ENCODE measurements at places on chromosomes 1 and 21.

- no peak for DNase-seq
Measured at GRCh38 chr21:41765973-41766882, 624 bp downstream of the RIPK4 start.

- peak; percentile 18 for DNase-seq
Measured at GRCh38 chr1:165207853-165208515, 148.5 kb downstream of the LMX1A start.

DNA sequence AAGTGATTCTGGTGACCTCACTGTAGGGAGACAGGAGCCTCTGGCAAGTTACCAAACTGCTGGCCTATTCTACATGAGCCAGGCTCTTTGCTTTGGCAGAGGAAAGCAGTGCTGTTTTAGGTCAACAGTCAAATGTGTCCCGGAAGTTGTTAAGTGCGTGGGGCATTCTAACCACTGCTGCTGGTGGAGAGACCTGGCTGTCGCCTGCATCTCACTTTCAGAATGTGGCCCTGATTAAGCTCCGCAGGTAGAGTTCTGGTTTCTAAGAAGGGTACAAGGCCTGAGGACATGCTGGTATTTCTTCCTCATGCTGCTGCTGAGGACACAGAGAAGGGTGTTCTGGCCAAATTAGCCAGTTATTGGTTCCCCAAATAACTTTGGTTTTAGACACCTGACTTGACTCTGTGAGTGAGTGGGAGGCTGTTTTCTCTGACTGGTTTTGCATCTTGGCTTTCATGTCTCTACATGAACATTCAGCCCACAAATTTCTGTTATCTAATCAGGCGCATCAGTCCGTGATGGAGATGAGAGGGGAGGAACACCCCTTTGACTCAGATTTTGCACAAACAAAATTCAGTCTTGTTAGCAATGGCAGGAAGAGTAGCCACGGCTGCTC lies 120.8 kb downstream of the LMO4 start:
- DNase-seq, result no peak

DNA sequence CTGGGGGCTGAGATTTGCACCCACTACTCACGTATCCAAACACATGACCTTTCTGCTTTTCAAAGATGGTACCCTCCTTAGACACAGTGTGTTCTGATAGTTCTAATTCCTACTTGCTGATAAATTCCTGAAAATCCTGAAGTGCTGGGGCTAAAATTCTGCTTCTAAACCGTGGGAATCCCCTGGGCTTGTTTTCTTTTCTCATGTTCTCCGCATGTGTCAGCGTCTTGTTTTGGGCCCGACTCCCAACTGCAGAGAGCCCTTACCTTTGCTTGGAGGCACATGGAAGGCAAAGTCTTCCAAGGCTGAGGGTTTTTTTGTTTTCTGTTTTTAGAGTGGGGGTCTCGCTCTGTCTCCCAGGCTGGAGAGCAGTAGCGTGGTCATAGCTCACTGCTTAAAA lies 27.2 kb downstream of the PSMG1 start:
- DNase-seq, result no peak

DNA sequence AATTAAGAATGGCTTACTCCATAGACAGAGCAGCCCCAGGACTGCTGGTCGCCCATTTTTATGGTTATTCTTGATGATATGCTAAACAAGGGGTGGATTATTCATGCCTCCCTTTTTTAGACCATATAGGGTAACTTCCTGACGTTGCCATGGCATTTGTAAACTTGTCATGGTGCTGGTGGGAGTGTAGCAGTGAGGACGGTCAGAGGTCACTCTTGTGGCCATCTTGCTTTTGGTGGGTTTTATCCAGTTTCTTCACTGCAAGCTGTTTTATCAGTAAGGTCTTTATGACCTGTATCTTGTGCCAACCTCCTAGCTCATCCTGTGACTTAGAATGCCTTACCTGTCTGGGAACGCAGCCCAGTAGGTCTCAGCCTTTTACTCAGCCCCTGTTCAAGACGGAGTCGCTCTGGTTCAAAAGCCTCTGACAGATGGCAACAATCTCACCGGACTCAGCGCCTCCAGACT lies 5.2 kb upstream of the AGPAT3 start:
- DNase-seq, result no peak

DNA sequence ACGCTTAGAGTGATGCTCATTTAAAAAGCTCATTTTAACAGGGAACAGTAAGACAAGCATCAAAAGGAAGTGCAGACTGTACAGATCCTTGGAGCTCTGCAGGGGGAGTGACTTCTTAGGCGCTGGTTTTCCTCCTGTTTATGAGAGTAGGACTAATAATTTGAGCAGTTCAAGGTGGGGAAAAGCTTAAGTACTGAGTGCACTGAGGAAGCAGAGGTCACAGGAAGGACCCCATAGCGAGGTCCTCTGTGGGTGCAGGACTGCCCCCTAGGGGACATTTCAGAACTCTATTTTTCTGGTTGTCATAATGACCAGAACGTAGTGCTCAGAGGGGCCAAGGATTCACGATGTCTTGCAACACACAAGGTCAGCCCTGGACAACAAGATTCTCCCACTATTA lies 112.1 kb downstream of the HLCS start:
- DNase-seq, result no peak

DNA sequence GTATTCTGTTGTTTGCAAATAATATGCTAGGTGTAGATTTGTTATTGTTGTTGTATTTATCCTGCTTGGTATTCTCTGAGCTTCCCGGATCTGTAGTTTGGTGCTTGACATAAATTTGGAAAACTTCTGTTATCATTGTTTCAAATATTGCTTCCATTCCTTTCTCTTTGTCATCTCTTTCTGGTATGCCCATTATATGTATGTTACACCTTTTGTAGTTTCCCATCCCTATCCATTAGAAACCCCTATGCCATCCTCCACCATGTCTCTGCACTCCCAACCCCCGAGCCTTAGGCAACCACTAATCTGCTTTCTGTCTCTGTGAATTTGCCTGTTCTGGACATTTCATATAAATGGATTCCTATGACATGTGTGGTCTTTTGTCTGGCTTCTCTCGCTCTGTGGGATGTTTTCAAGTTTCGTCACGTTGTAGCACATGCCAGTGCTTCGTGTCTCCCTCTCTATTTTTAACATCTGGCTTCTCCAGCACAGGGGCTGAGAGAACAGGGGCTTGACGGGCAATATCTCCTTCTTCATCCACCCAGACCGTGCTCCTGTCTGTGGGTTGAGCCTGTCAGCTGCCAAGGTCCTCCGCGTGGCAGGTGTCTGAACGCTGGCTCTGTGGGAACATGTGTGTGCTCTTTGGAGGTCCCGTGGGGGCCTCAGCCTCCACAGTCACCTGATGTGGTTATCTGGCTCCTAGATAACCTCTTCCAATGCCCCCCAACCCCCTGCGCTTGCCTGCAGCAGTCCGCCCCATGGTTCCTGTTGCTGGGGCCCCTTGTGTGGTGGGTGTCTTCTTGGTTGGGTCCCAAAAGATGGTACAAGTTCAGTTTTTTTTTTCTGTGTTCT lies 32.8 kb upstream of the MAN1C1 start:
- no peak for DNase-seq

DNA sequence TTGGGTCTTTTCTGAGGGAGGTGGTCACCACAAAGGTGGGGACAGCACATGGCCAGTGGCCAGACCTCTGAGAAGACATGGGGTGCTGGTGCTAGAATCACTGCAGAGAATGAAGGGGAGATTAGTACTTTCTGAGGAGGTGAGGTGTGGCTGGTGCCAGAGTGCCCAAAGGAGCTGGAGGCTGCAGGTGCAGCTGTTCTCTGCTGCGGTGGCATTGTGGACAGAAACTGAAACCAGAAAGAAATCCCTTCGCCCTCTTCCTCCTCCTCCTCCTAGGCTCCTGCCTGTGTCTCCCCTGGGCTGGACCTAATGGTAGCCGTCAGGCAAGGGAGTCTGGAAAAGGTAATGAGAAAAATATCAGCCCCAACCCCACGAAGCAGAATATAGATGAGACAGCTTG lies 261.7 kb downstream of the TM2D1 start:
- no peak for DNase-seq

DNA sequence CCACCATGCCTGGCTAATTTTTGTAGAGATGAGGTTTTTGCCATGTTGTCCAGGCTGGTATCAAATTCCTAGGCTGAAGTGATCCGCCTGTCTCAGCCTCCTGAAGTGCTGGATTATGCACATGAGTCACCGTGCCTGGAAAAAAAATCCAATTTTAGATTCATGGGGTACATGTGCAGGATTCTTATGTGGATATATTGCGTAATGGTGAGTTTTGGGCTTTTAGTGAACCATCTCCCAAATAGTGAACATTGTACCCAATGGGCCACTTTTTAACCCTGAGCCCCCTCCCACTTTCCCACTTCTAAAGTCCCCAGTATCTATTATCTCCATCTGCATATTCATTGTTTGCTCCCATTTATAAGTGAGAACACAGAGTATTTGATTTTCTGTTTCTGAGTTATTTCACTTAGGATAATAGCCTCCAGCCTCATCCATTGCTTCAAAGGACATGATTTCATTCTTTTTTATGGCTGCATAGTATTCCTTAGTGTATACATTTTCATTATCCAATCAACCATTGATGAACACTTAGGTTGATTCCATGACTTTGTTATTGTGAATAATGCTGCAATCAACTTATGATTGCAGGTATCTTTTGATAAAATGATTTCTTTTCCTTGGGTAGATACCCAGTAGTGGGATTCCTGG lies 104.4 kb downstream of the MAP3K21 start:
- DNase-seq, result no peak

- DNase-seq, result no peak
Measured at GRCh38 chr1:244319283-244320132, 132.2 kb downstream of the ADSS2 start.

DNA sequence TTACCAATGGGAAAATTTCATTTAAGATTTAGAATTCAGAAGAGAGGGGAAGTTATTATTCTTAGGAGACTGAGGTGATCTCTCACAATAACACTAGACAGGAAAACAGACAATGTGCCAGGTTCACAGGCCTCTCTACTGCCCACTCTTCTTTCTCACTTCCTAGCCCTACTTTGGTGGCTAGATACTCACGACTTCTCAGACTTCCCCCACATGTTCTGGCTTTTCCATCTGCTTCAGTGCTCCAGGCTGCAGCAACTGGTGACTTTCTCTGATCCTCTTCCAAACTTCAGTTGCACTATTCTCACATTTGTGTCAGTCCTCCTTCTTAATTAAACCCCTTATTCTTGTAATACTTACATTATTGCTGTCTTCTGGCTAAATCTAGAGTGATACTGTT lies 208.7 kb upstream of the KCTD3 start:
- no peak for DNase-seq

GRCh38 chr1:4970532-4970931 lies 316.1 kb downstream of the AJAP1 start:
- DNase-seq, result no peak

GRCh38 chr21:46114963-46115362 lies 17.1 kb downstream of the COL6A2 start:
- DNase-seq, result no peak

DNA sequence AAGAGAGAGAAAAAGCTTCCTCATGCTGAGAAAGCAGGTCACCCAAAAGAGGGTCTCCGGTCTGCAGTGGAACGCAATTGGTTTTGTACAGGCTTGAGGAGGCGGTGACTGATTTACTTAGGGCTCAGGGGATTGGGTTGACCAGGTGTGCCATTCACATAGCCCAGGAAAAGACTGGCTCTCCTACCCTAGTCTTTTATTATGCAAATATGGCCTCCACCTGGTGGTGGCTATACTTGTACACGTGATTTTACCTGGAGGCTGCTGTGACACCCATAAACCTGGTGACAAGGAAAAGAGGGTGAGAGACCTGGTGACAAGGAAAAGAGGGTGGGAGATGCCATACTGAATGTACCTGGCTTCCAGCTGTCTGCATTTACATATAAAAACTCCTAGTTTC lies 49.9 kb downstream of the DNTTIP2 start:
- no peak for DNase-seq

DNA sequence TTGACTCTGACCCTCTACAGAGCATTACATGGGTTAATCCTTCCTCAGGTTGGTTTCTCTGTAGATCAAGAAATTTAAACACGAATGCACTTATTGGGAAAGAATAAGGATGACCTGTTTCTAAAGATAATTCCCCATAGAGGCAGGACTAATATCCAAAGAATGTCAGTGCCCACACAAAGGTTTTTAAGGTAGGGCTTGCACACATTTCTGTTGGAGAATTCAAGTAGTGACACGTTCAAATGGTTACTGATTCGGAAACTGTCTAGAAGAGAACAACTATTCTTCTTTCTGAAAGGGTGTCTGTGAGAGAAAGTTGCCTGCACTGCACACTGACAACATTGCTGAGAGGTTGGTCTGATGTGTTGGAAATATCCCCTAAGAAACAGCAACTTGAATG lies 167.3 kb downstream of the ZNF326 start:
- no peak for DNase-seq

- DNase-seq, result no peak
Measured at GRCh38 chr1:20183035-20183434, 2.9 kb upstream of the UBXN10 start.

DNA sequence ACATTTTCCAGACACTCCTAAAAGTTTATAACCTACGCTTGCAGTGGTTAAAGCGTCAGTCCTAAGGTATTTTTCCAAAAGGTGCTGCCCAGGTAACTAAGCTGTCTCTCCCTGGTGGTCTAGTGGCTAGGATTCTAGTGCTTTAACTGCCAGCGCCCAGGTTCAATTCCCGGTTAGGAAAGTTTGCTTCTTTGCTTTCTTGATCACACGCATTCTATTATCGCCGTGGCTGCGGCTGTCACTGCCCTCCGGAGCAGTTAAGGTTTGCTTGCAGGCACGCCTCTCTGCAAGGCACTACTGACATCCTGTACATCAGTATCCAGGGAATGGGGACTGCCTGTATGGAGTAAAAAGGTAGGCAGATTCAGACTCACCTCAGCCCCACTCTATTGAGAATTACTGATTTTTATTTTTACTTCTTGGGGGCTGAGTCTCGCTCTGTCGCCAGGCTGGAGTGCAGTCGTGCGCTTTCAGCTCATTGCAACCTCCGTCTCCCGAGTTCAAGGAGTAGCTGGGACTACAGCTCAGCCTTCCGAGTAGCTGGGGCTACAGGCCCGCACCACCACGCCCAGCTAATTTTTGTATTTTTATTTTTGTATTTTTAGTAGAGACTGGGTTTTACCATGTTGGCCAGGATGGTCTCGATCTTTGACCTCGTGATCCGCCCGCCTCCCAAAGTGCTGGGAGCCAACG lies 53.2 kb upstream of the CFAP126 start:
- DNase-seq, result peak; percentile 16

DNA sequence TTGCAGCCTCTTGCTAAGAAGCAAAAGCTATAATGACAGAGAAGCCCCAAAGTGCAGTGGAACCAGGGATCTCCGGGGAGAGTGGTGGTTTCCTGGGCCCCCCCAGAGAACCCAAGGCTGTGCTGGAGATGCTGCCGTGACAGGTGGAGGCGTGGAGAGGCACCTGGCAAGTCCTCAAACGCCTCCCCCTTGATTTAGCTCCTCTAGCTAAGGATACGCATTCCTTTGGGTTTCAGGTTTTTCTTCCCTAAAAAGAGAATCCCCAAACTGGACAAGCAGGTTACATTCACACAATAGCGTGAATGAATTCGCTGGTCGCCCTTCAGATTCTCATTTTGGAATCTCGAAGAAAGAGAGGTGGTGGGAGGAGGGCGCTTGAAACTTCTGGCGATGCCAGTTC lies 853 bp upstream of the ATP1A1 start:
- no peak for DNase-seq

GRCh38 chr1:28905921-28906666 lies 8.3 kb upstream of the EPB41 start:
- DNase-seq, result no peak

All from brain (organoid and tissue), 16 donors.